Spinal cord (tissue), 10 donors: ENCODE measurements at places on chromosomes 6 and 20. TPM values are rescaled to one million over a fixed set of nuclear protein-coding genes. Genes with fewer than 3 reads are reported as not detected.

GRCh38 chr6:138909975-138910374 lies 78.1 kb downstream of the REPS1 start:
- DNase-seq: no peak

DNA sequence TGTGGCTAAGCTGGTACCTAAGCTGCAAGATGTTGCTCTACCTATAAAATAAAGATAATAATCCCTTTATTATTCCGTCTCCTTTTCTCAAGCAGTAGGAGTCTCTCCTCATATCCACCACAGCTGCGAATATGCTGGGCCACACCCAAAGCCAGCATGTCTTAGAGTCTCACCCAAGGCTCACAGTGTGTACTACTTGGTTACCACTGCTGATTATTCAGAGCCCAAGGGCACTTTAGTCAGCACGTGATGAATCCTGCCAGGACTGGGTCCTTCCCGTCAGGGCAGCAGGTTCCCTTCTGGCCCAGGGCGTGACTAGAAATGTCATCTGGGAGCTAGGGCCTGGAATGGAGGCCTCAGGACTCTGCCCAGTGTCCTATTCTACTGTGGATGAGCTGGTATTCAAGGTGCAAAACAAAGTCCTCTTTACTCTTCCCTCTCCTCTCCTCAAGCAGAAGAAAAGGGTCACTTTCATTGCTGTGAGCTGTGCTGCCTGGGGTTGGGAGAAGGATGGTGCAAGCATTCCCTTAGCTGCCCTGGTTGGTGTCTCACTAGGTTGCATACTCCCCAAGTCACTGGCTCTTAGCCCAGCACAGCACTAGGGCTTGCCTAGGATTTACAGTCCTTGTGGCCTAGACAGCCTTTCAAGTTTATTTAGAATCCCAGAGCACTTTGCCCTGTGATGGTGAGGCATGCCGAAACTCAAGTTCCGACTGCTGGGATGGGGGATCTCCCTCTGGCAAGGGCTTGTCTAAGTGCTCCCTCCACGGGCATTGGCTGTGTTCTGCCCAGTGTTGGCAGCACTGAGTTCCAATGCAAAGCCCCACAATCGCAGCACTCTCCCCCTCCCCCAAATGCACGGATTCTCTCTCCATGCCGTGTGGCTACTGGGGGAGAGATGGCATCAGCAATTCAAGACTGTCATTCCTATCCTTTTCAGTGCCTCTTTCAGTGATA lies 320.2 kb downstream of the BTBD9 start:
- peak; percentile 64 for DNase-seq

GRCh38 chr6:37033819-37034795 lies 28.7 kb downstream of the FGD2 start:
- DNase-seq: no peak

- DNase-seq: no peak
Observed at GRCh38 chr6:158172001-158172400, 3.9 kb downstream of the GTF2H5 start.

Gene SHLD1
- 6.2 TPM for total RNA-seq
